ENCODE measurements at places on chromosomes 2 and 18. TPM values are rescaled to one million over a fixed set of nuclear protein-coding genes. Genes with fewer than 3 reads are reported as not detected.

- DNase-seq: no peak
These were observed 1085.4 kb upstream of the NRXN1 start for GRCh38 chr2:52117299-52117698.

GRCh38 chr2:233075141-233075965 is 15.2 kb downstream of the INPP5D start:
- DNase-seq: peak; percentile 58

- peak; percentile 67 for DNase-seq
These were observed 16.3 kb downstream of the FBLN7 start for GRCh38 chr2:112154246-112155117.

- DNase-seq: no peak
These were observed 230.4 kb downstream of the MEIS1 start for GRCh38 chr2:66665124-66665984.

DNA sequence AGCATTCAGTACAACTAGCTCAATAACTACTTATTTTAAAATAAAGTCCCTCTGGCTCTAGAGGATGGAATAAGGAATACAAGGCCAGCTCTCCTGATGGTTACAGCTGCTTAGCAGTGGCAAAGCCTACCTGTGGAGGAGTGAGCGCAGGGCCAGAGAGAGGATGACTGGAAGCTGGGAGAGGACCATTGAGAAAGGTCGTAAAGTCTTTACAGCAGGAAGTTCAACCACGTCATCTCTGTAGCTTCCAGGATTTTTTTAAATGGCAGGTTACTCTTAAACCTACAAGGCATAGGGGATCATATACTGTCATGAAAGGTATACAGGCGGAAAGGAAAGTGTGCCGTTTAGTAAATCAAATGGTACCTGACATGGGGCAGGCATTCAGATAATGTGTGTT is 26.3 kb downstream of the ANXA4 start:
- DNase-seq: no peak

- DNase-seq: no peak
These were observed 59.7 kb downstream of the CPS1 start for GRCh38 chr2:210616074-210616473.

- no peak for DNase-seq
These were observed 95.7 kb downstream of the ASXL3 start for GRCh38 chr18:33673689-33674088.

- DNase-seq: peak; percentile 71
These were observed 101.4 kb downstream of the NFATC1 start for GRCh38 chr18:79496978-79497637.

GRCh38 chr2:138703242-138703641 is 76.9 kb downstream of the NXPH2 start:
- DNase-seq: no peak

- DNase-seq: no peak
These were observed 115.1 kb upstream of the REG3G start for GRCh38 chr2:78910376-78910775.

- DNase-seq: no peak
These were observed 59.6 kb downstream of the HDAC4 start for GRCh38 chr2:239341146-239341732.

- no peak for DNase-seq
These were observed 291.6 kb downstream of the CMPK2 start for GRCh38 chr2:6574121-6574520.

GRCh38 chr2:125667630-125668029 is 988.3 kb upstream of the GYPC start:
- DNase-seq: no peak

- DNase-seq: no peak
These were observed 1.4 kb downstream of the RFX8 start for GRCh38 chr2:101473591-101473910.

GRCh38 chr2:35548171-35548570 is 807.4 kb upstream of the CRIM1 start:
- no peak for DNase-seq

- no peak for DNase-seq
These were observed 17.1 kb upstream of the CACNB4 start for GRCh38 chr2:152115952-152116351.

- peak; percentile 66 for DNase-seq
These were observed 9.0 kb upstream of the DSEL start for GRCh38 chr18:67525328-67526099.

GRCh38 chr2:12068796-12069538 is 322.5 kb downstream of the LPIN1 start:
- no peak for DNase-seq

- no peak for DNase-seq
These were observed 313.4 kb upstream of the CCDC68 start for GRCh38 chr18:55272510-55273243.

GRCh38 chr2:9137379-9138150 is 69.0 kb upstream of the ASAP2 start:
- DNase-seq: no peak

DNA sequence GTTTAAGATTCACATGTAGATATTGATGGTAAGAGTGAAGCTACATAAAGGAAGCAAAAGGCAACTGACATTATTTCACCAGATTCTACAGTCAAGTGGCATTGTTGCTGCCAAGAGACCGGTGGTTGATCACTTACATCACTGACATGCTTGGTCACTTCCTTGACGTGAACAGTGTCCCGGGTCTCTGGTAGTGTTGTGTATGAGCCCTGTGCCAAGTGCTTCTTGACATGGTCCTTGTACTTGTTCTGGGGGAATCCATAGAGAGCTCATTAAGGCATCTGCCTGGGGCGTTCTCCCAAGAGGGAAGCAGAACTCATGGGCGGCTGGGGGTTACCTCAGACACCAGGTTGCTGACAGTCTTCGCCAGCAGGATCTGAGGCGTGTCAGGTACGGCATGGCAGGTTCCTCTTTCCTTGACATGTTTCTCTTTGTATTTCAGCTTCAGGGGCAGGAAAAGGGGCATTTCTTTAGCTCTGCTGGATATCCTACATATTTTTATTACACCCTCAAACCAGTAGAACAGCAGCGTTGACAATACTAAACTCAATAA is 116.2 kb downstream of the RIF1 start:
- DNase-seq: no peak

- no peak for DNase-seq
These were observed 9.4 kb upstream of the ITGB6 start for GRCh38 chr2:160209516-160209856.

- no peak for DNase-seq
These were observed 8.9 kb downstream of the ZFP36L2 start for GRCh38 chr2:43217228-43218154.

GRCh38 chr2:37324536-37324785 is 172 bp downstream of the PRKD3 start:
- DNase-seq: no peak

NLRC4 gene
- total RNA-seq: 0.19 TPM

ALKAL2 gene
- total RNA-seq: 4.0 TPM

CRYGC gene
- total RNA-seq: not detected

APOB gene
- 0.55 TPM for total RNA-seq

IL1R1 gene
- total RNA-seq: 60.4 TPM

CAPN10 gene
- 34.7 TPM for total RNA-seq

NEU2 gene
- 6.2 TPM for total RNA-seq

KCNJ13 gene
- 1.6 TPM for total RNA-seq

MDH1B gene
- total RNA-seq: 0.98 TPM

REV1 gene
- total RNA-seq: 99.9 TPM

RTP5 gene
- not detected for total RNA-seq
